Uterus (tissue), 4 donors: ENCODE measurements at places on chromosomes 7 and 10. TPM values are rescaled to one million over a fixed set of nuclear protein-coding genes. Genes with fewer than 3 reads are reported as not detected.

WBP1L gene
- total RNA-seq: 55.0 TPM

POM121 gene
- total RNA-seq: 12.3 TPM

MKRN1 gene
- 81.6 TPM for total RNA-seq

AS3MT gene
- 3.1 TPM for total RNA-seq

DNA sequence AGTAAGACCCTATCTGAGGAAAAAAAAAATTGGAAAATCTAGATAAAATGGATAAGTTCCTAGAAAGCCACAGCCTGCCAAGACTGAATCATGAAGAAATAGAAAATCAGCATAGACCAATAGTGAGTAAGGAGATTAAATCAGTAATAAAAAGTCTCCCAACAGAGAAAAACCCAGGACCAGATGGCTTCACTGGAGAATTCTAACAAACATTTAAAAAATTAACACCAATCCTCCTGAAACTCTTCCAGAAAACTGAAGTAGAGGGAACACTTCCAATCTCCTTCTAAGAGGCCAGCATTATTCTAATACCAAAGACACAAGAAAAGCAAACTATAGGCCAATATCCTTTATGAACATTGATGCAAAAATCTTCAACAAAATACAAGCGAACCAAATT is 8.8 kb upstream of the LIMK1 start:
- no peak overlapping the region for H3K27ac ChIP-seq
- no peaks in the 10 kb centered on the region for H3K27me3 ChIP-seq
- DNase-seq: no peak
- H3K4me3 ChIP-seq: no peak overlapping the region

HMX2 gene
- not detected for total RNA-seq

TASOR2 gene
- 32.6 TPM for total RNA-seq

RELN gene
- total RNA-seq: 47.4 TPM

- no peaks in the 10 kb centered on the region for H3K4me1 ChIP-seq
- H3K36me3 ChIP-seq: no peaks in the 10 kb centered on the region
- no peak overlapping the region for H3K4me3 ChIP-seq
- DNase-seq: no peak
- no peak overlapping the region for H3K27ac ChIP-seq
Observed at GRCh38 chr7:46386428-46387399, 465.6 kb upstream of the IGFBP3 start.

- no peaks in the 10 kb centered on the region for H3K4me1 ChIP-seq
- no peak overlapping the region for H3K27ac ChIP-seq
- H3K36me3 ChIP-seq: no peaks in the 10 kb centered on the region
- H3K4me3 ChIP-seq: no peak overlapping the region
Observed at GRCh38 chr7:37181550-37181932, 267.1 kb downstream of the ELMO1 start.

- H3K27ac ChIP-seq: no peak overlapping the region
- no peaks in the 10 kb centered on the region for H3K27me3 ChIP-seq
- H3K36me3 ChIP-seq: no peaks in the 10 kb centered on the region
- peaks cover 6% of the 10 kb centered on the region for H3K4me1 ChIP-seq
- H3K4me3 ChIP-seq: no peak overlapping the region
Observed at GRCh38 chr10:79346388-79347225, 662 bp upstream of the PPIF start.

MINPP1 gene
- 14.2 TPM for total RNA-seq

TLL2 gene
- total RNA-seq: not detected

DNA sequence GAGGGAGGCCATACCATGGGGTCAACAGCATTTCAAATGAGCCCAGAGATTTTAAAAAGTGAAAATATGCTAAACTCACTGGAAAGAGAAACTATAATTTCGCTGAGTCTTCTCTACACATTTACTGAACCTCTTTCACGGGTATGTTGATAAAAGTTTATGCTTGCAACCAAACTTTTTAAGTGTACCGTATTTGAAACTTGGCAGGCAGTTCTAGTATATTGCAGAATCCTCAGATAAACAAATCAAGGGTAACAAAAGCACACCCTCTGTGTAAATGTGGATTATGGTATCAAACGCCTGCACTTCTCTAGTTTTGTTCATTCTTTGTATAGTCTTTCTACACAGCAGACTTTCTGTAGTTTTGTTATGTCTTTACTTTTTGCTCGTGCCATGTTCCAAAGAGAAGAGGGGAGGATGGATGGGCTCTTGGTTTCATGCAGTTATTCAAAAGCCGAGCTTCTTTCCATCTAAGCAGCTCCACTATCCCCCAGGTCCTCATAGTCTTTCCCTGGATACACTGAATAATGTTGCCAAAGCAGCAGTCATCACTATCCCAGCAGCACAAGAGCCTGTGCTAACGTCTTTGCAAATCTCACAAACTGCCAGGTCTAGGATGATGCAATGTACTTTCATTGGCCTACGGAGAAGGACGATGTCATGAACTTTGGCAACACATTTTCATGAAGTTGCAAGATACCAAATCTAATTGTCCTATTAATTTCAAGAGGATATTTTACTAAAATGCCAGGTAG is 131.2 kb downstream of the MPP7 start:
- no peaks in the 10 kb centered on the region for H3K4me1 ChIP-seq
- H3K36me3 ChIP-seq: no peaks in the 10 kb centered on the region
- no peak overlapping the region for H3K4me3 ChIP-seq
- no peak overlapping the region for H3K27ac ChIP-seq
- no peaks in the 10 kb centered on the region for H3K27me3 ChIP-seq
- DNase-seq: peak; percentile 24

PCLO gene
- 0.26 TPM for total RNA-seq

- no peaks in the 10 kb centered on the region for H3K36me3 ChIP-seq
- H3K27me3 ChIP-seq: no peaks in the 10 kb centered on the region
- H3K4me3 ChIP-seq: peak overlapping the region; percentile 66
- peak; percentile 48 for DNase-seq
- peak overlapping the region; percentile 85 for H3K27ac ChIP-seq
Observed at GRCh38 chr10:44383749-44384600, 922 bp downstream of the CXCL12 start.

GRCh38 chr10:59621771-59622170 is 87.9 kb downstream of the SLC16A9 start:
- no peak overlapping the region for H3K4me3 ChIP-seq
- H3K36me3 ChIP-seq: no peaks in the 10 kb centered on the region
- H3K4me1 ChIP-seq: no peaks in the 10 kb centered on the region
- DNase-seq: no peak

GRCh38 chr7:66930341-66930740 is 9.3 kb downstream of the TMEM248 start:
- H3K4me1 ChIP-seq: no peaks in the 10 kb centered on the region
- no peaks in the 10 kb centered on the region for H3K36me3 ChIP-seq
- no peak overlapping the region for H3K27ac ChIP-seq
- DNase-seq: no peak
- H3K4me3 ChIP-seq: no peak overlapping the region

- no peaks in the 10 kb centered on the region for H3K27me3 ChIP-seq
- no peak for DNase-seq
- peak overlapping the region; percentile 71 for H3K27ac ChIP-seq
- H3K36me3 ChIP-seq: no peaks in the 10 kb centered on the region
Observed at GRCh38 chr7:55177589-55178261, 158.9 kb downstream of the EGFR start.

GATAD1 gene
- 62.2 TPM for total RNA-seq

DNA sequence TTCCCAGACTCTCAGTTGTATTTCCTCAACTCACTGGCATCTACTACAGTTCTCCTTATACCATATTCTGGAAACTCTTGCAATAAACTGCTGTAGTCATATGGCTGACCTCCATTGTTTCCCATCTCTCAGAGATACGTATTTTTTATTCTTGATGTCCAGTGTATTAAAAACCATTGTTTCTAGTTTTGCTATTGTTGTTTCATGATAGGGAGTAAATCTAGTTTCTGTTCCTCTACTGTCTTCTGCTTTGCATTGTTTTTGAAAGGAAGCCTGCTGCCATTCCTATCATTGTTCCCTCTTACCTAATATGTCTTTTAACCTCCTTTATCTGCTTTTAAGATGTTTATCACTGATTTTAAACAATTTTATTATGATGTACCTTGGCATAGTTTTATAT is 255.0 kb downstream of the ADK start:
- no peak for DNase-seq
- H3K36me3 ChIP-seq: no peaks in the 10 kb centered on the region
- H3K4me3 ChIP-seq: no peak overlapping the region
- no peaks in the 10 kb centered on the region for H3K27me3 ChIP-seq
- H3K27ac ChIP-seq: no peak overlapping the region
- H3K4me1 ChIP-seq: no peaks in the 10 kb centered on the region

DNA sequence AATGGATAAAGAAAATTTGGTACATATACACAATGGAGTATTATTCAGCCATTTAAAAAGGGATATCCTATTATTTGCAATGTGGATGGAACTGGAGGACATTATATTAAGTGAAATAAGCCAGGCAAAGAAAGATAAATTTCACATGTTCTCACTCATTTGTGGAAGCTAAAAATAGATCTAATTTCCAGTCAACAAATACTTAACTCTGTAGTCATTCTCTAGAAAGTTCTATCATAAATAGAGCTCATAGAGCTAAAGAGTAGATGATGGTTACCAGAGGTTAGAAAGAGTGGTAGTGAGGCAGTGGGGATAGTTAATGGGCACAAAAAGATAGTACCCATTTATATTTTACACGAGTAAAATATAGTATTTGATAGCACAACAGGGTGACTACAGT is 104.2 kb upstream of the SLC13A1 start:
- H3K27ac ChIP-seq: peak overlapping the region; percentile 52
- no peaks in the 10 kb centered on the region for H3K27me3 ChIP-seq
- H3K4me1 ChIP-seq: no peaks in the 10 kb centered on the region
- no peak for DNase-seq

- no peak overlapping the region for H3K27ac ChIP-seq
- no peaks in the 10 kb centered on the region for H3K27me3 ChIP-seq
- H3K36me3 ChIP-seq: no peaks in the 10 kb centered on the region
Observed at GRCh38 chr7:85239109-85239508, 52.3 kb upstream of the SEMA3D start.

TMEM213 gene
- not detected for total RNA-seq

GRCh38 chr7:50580057-50580456 is 14.9 kb upstream of the DDC start:
- no peaks in the 10 kb centered on the region for H3K27me3 ChIP-seq
- no peak overlapping the region for H3K4me3 ChIP-seq
- DNase-seq: no peak
- H3K27ac ChIP-seq: no peak overlapping the region
- no peaks in the 10 kb centered on the region for H3K36me3 ChIP-seq

DNA sequence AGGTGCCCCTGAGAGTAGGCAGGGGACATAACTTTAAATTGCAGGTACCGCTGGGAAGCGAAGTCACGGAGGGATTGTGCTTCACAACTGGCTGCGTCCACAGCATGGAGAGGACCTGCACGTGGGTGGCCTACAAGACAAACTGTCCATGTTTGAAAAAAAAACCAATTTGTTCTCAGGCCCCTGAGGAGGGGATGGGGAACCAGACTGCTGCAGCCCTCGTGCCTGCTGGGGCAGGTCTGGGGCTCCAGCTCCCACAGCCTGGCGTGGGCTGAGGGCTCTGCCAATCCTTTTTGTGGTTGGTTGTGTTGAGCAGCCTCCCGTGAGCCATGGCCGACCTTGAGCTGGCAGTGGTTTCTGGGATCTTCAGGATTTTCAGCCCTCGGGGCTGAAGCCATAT is 9.7 kb downstream of the SFRP5 start:
- no peak overlapping the region for H3K4me3 ChIP-seq
- no peaks in the 10 kb centered on the region for H3K36me3 ChIP-seq
- H3K27ac ChIP-seq: no peak overlapping the region
- no peak for DNase-seq

GRCh38 chr10:96643920-96644319 is 57.1 kb upstream of the TM9SF3 start:
- H3K27me3 ChIP-seq: no peaks in the 10 kb centered on the region
- no peak overlapping the region for H3K4me3 ChIP-seq
- DNase-seq: no peak
- H3K27ac ChIP-seq: no peak overlapping the region

DNA sequence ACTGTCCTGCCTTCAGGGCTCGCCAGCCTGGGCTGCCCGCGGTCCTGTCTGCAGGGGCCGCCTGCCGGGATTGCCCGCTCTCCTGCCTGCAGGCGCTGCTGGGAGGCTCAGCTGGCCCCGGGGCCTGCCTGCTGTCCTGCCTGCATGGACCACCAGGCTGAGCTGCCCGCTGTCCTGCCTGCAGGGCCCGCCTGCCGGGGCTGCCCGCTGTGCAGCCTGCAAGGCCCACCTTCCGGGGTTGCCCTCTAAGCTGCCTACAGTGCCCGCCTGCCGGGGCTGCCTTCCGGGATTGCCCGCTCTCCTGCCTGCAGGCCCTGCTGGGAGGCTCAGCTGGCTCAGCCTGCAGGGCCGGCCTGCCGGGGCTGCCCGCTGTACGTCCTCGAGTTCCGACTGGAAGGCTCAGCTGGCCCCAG is 164.4 kb downstream of the GLRX3 start:
- H3K27ac ChIP-seq: no peak overlapping the region
- no peak overlapping the region for H3K4me3 ChIP-seq
- no peak for DNase-seq
- H3K27me3 ChIP-seq: no peaks in the 10 kb centered on the region

NPY4R gene
- total RNA-seq: not detected

CALN1 gene
- total RNA-seq: 1.5 TPM

GRCh38 chr7:42180806-42181205 is 56.2 kb downstream of the GLI3 start:
- no peak for DNase-seq
- H3K4me3 ChIP-seq: no peak overlapping the region
- no peaks in the 10 kb centered on the region for H3K27me3 ChIP-seq
- H3K4me1 ChIP-seq: no peaks in the 10 kb centered on the region

HYAL4 gene
- total RNA-seq: not detected

- no peak for DNase-seq
- no peaks in the 10 kb centered on the region for H3K27me3 ChIP-seq
- no peaks in the 10 kb centered on the region for H3K4me1 ChIP-seq
Observed at GRCh38 chr7:148783801-148784527, 85.3 kb downstream of the CUL1 start.

- H3K27me3 ChIP-seq: no peaks in the 10 kb centered on the region
- DNase-seq: no peak
- no peak overlapping the region for H3K4me3 ChIP-seq
- H3K36me3 ChIP-seq: no peaks in the 10 kb centered on the region
- no peak overlapping the region for H3K27ac ChIP-seq
Observed at GRCh38 chr10:62015994-62016393, 114.5 kb downstream of the ARID5B start.

DNA sequence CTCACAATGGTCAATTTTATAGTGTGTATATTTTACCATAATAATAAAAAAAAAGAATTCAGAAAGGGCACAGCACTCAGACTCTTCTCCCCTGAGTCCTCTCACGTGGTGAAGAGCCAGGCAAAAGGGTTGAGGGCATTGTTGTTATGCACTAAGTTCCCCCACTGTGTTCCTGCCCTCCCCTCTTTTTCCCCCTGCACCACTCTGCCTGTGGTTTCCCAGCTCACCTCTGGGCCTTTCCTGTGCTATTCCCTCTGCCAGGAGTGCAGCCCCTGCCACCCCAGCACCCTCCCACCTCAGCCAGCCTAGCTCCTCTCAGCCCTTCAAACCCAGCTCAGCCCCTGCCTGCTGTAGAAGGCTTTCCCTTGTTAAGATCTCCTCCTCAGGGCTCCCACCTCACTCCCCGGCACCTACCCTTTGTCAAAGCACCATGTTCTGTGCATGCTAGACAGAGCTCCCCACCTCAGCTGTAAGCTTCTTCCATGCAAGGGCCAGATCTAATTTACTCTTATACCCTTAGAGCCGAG is 108.5 kb downstream of the KCNMA1 start:
- H3K27ac ChIP-seq: no peak overlapping the region
- no peaks in the 10 kb centered on the region for H3K36me3 ChIP-seq
- no peaks in the 10 kb centered on the region for H3K27me3 ChIP-seq
- no peak for DNase-seq
- H3K4me1 ChIP-seq: peaks cover 8% of the 10 kb centered on the region
